ENCODE measurements at places on chromosomes 6 and 20.

DNA sequence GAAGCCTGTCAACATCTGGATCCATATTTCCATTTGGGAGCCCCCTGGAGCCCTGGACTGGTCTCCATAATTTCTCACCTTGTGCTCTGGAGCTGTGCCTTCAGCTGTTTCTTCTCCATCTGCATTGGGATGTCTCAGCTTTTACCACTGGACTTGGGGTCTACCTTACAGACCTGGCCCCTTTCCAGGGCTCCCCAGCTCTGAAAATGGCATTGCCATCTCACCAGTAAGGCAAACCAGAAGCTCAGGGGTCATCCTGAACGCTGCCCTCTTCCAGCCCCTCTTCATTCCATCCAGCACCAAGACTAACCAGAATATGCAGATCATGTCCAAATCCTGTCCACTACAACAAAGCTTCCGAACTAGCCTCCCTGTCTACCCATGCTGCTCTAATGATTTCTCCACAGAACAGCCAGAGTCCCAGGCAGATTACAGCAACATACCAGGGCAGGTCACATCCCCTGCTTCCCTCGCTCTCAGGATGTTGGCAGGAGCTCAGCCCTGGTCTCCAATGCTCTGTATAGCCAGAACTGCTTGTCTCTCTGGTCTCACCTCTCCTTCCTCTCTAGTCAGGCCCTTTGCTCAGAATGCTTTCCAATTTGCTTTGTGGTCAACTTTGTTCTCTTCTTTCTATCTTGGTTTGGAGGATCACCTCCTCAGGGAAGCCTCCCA is 17.7 kb upstream of the NNAT start:
- DNase-seq = no peak

DNA sequence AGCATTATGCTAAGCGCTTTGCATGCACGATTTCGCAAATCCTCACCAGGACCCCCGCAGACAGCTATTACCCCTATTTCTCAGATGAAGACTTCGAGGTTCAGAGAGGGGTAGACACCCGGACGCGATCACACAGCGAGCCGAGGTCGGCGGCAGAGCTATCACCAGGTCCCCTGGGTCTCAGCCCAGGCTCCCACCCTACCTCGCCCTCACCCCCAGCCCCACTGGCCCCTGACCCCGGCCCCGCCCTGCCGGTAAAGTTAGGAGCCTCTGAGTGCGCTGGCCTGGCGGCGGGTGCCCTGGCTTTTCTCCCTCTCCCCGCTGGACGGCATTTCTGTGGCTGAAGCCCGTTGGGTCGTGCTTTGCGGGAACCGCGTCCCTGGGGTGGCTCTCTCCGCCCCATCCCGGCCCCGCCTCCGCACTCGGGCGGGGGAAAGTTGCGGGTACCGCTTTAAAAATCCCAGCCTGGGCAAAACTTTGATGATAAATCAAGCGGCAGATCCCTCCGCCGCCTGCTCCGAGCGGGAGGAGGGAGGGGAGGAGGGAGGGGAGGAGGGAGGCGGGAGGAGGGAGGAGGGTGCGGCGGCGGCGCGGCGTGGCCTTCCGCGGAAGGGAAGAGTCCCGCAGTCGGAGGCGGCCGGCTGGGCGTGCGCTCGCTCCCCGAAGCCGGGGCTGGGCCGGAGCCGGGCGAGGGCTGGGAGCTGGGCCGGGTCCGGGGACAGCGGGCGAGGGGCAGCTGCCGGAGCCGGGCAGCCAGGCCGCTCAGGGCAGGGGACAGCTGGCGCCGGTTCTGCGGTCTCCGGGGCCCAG is at the start of gene VSTM2L:
VSTM2L (plus strand) TSS at position 624 of the 810 bp plus-strand sequence. CDS start 224 bp downstream, outside the sequence.
- DNase-seq = no peak

- no peak for DNase-seq
These were observed 643 bp upstream of the MAP3K4 start for GRCh38 chr6:160990847-160991405.

GRCh38 chr6:127630800-127631199 is 53.8 kb downstream of the C6orf58 start:
- no peak for DNase-seq

GRCh38 chr6:83509441-83509840 is 2.9 kb upstream of the PRSS35 start:
- no peak for DNase-seq

- no peak for DNase-seq
These were observed 11.2 kb downstream of the ZNF337 start for GRCh38 chr20:25685276-25686080.

GRCh38 chr6:27129917-27130316 is 117.6 kb upstream of the PRSS16 start:
- no peak for DNase-seq

- no peak for DNase-seq
These were observed 448.6 kb downstream of the PHF3 start for GRCh38 chr6:64084185-64084663.

DNA sequence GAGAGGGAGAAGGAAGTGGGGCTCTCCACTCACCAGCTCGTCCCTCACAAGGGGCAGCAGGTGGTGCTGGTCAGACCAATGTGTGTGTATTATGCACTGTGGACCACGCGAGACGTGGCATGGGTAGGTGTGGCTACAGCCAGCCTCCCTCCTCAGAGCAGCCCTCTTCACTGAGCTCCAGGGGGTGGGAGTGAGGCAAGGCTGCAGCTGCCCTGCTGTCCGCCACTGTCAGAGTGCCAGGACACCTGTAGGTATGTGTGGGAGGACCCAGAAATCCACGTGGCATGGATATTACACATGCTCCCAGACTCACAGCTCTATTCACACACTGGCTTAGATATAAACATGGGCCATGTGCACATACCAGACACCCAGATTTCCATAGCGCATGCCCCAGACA is 90.3 kb downstream of the VEGFA start:
- no peak for DNase-seq

GRCh38 chr20:49029203-49029602 is 16.9 kb upstream of the CSE1L start:
- no peak for DNase-seq

DNA sequence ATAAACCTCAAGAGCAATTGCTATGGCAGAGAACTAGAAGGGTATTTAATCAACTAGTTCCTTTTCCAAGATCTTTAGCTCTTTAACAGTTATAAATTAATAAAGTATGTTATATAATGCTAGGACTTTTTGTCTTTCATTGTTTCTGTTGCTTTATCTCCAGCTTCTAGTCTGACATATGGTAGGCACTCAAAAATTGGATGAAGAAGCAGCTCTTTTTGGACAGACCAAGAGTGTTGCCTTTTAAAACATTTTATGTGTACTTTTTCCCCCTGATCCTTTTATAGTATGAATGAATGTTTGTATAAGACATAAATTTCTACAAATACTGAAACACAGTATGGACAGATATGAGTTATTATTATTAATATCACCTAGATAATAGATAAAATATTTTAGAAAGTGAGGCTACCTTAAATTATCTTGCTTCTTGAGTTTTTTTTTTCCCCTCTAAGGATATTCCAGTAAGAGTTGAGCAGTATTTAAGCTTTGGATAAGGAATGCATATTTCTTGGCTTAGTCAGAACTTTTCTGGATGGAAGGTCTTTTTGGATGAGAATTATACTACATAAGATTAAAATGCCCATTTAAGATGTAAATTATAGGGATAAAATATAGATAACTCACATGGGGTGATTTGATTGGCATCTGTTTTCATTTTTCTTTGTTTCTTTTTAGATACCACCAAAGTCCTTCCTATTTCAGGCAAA is 16.6 kb downstream of the LAMA2 start:
- DNase-seq = no peak

GRCh38 chr20:8161264-8162071 is 29.4 kb downstream of the PLCB1 start:
- DNase-seq = no peak

GRCh38 chr20:24773168-24773567 is 175.9 kb upstream of the CST7 start:
- DNase-seq = no peak

Measured in NCI-H1930 (cell line).